ENCODE measurements at places on chromosomes 5 and 9.
A peak's percentile ranks its signal among the peaks of the same experiment; 100 is the strongest.

- no peak for DNase-seq
Measured at GRCh38 chr5:43396762-43397304, 15.4 kb downstream of the CCL28 start.

- DNase-seq = no peak
Measured at GRCh38 chr5:9776525-9776924, 146.4 kb upstream of the TAS2R1 start.

- DNase-seq = no peak
Measured at GRCh38 chr5:35813521-35813920, 43.2 kb upstream of the IL7R start.

- no peak for DNase-seq
Measured at GRCh38 chr9:38233343-38233742, 159.2 kb upstream of the ALDH1B1 start.

GRCh38 chr5:8749556-8749955 lies 796.3 kb downstream of the SEMA5A start:
- no peak for DNase-seq

DNA sequence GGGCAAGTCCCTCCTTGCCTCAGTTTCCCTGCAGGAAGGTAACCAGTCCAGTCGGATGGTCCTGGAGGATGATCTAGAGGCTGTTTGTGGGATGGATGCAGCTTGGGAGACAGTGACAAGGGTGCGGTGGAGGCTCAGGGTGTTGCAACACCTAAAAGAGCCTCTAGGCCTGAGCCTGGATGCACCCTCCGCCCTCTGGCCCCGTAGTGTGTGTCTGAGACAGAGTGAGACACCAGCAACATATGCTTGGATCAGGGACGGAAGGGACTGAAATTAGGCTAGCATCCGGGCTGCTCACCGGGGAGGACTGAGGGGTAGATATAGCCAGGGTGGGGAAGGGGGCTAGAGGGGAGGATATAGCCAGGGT lies 1.1 kb downstream of the CRAT start:
- DNase-seq = no peak

DNA sequence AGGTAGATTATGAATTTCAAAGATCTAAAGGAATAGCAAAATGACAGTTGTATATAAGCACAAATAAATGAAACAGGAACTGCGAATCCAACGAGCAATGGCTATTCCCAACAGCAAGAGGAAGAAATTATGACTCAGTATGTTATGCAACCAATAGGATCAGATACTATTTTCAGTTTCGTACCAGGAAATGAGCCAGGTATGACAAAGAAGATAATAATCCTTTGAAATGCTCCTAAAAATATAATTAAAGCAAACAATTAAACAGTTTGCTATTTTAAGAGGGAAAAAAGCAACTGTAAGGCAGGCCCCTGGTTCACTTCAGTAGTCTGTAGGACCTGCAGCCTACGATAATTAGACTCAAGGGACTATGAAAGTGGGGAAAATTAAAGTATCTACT lies 58.9 kb downstream of the AUH start:
- no peak for DNase-seq

- peak; percentile 50 for DNase-seq
Measured at GRCh38 chr5:16936150-16936988, at the start of gene MYO10. Gene MYO10, minus strand, starts transcription at chr5:16936288. Its CDS starts 480 bp downstream, at chr5:16935808.

Data from NCI-H1105 treated with DMSO at 0.1 percent for 48 hours (cell line).